CD4-positive, alpha-beta T cell treated with Interferon gamma for 1 hour (primary cell): ENCODE measurements at places on chromosomes 16 and 17.

- no peak for DNase-seq
Observed at GRCh38 chr16:85327731-85328675, 215.7 kb upstream of the CIBAR2 start.

DNA sequence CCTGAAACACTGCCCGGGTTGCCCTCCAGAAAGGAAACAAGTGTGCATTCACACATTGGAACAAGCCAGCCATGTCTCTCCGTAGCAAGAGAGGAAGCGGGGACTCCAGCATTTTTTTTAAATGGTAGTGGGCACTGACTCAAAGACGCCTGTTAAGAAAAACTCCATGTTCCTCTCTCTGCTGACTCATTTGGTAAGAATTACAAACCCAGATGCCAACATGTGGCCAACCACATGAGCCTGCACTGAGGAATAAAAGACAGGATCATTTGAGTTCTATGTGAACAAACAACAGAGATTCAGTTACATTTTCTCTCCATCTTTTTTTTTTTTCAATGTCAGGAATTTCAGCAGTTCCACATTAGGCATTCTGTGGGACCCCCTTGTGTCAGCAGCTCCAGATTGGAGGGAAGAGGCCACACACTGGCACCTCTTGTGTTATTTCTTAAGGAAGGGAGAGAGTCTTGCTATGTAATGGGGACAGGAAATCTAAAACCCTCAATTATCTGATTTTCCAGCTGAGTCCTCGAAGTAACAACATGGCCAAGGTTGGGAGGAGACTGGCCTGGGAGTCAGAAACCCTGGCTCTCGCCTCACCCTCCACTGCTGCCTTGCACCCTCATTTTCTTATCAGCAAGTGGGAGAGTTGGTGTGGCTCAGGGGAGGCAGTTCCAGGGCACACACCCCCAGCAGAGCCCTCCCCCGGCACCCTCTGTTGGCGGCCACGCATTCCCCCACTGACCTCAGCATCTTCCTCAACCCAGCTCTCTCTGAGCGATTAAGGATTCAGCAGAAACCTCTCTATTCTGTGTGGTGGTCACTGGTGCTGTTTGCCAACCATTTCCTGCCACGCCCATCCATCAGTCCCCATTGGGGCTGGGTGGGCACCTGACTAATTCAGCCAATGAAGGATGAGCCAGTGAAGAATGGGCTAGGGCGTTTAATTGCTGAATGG is 173.0 kb downstream of the FOXL1 start:
- no peak for DNase-seq

DNA sequence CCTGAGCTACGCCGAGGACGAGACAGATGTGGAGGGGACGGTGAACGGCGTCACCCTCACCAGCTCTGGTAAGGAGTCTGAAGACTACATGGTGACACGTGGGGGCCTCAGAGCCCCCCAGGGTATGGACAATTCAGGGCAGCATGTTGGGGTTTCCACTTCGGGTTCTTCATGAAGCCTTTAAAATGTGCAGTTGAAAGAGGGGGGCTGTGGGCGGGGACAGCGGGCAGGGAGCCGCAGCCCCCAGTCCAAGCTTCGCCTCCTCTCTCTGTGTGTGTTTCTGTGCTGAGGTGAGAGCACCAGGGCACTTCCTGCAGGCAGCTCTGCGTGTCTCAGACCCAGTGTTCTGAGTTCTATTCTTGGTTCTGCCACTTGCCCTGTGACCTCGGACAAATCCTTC is 24.0 kb downstream of the NMRAL1 start:
- no peak for DNase-seq

GRCh38 chr17:42230225-42230624 is 35.9 kb upstream of the GHDC start:
- DNase-seq = no peak

GRCh38 chr17:74490716-74491115 is 24.3 kb downstream of the CD300A start:
- DNase-seq = no peak

DNA sequence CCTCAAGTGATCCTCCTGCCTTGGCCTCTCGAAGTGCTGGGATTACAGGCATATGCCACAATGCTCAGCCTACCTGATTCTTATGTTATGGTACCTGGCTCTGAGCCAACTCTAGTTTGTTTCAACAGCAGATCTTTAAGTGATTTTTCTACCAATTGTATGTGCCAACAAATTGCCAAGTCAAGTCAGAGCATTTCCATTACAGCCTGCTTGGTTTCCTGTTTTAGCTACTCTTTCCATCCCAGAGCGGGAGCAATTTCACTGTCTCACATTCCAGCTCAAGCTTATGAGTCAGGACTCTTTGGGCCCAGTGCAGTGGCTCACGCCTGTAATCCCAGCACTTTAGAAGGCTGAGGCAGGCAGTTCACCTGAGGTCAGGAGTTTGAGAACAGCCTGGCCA is 30.8 kb upstream of the RBBP6 start:
- no peak for DNase-seq

GRCh38 chr17:42920922-42921321 is 20.3 kb downstream of the G6PC1 start:
- DNase-seq = no peak

DNA sequence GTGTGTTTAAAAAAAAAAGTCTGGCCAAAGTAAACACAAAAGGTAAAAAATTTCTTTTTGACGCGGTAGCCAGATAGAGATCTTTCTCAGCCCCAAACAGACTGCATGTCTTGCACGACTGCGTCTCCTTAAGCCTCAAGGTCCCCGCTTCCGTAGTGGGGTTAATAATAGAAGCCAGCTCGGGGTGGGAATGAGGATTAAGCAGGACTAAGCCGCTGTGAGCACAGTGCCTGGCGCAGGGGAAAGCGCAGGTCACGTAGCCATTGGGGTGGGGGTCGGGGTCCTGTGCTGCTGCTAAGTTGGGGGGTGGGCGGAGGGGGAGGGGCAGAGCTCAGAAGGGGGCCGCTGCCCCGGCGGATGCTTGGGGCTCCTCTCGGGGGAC is 521 bp downstream of the GGA2 start:
- peak; percentile 16 for DNase-seq

- no peak for DNase-seq
Observed at GRCh38 chr16:396605-397004, 394 bp upstream of the NME4 start.

GRCh38 chr17:71709271-71709890 is 411.4 kb upstream of the SOX9 start:
- DNase-seq = no peak

DNA sequence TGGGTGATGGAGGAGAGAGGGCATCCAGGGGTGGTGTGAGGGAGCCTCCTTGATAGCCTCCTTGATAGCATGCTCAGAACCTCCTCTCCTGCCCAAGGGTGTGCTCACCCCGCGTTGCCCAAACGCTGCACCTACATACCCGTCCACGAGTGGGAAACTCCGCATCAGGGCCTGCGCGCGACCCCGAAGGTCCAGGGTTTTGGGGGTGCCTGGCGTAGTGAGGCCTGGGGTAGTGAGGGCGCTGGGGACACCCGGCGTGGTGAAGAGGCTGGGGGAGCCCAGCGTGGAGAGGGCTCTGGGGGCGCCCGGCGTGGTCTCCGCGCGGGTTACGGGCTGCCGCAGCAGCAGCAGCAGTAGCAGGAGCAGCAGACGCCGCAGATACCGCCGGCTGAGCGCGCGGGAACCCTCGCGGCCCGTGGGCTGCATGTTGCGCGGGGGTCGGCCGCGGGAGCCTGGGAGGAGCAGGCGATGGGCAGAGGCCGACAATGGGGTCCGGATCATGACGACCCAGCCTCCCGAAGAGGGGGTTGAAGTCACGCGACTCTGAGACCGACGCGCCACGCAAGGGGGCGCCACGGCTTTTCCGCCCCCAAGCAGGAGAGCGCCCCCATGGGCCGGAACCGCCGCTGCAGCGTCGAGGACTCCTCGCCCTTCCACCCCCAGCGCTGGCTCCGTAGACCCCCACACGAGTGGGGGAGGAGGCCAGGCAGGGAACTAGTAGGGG is at the start of gene DPEP3:
DPEP3 (minus strand) TSS at position 545 of the 724 bp plus-strand sequence; CDS start at position 426, 119 bp downstream.
- DNase-seq = peak; percentile 18

DNA sequence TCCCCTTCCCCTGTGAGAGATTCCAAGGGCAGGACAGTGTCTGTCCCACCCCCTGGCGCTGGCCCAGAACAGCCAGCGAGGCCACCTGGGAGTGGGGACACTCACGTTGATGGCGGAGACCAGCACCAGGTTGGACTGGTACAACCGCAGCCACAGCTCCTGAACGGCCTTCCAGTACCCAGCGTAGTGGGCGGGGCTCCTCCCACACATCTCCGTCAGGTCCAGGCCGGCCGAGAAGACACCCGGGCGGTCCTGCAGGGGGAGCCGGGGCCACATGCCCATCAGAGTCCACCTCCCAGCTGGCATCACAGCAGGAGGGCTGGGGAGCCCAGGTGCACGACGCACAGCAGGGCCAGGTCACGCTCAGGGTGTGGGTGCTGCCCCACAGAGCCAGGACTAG is 7.1 kb downstream of the ECI1 start:
- no peak for DNase-seq

GRCh38 chr17:77383613-77384608 is 243.1 kb downstream of the SEC14L1 start:
- no peak for DNase-seq

DNA sequence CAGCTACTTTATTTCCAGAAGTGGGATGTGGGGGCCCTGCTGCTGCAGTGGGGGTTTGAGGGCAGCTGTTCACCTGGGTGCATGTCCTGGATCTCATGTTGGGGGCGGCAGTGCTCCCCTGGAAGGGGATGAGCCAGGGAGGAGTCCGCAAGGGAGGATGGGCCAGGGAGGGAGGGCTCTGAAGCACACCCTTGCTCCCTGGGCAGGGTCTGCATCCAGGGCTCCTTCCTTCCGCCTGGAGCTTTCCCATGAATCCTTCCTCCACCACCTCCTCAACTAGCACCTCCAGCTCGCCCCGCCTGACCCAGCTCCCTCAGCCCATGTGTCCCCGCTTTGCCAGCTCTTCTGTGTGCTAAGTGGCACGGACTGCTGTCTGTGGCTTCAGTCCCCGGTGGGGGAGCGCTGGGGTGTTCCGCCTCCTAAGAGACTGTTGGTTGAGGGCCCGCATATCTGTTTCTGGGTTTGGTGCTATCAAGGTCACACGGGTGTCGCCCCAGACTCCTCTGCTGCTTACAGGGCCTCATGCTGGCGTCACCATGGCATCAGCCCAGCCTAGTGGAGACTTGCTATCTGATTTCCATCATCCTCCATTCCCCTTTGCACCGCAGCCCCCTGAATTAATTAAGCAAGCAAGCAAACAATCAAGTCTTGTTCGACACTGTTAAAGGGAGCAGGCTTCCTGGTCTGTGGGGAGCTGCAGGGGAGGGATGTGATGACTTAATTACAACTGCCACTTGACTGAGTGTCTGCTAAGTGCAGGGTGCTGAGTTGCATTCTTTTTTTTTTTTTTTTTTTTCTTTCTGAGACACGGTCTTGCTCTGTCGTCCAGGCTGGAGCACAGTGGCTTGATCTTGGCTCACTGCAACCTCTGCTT is 71.8 kb downstream of the PRKCA start:
- DNase-seq = peak; percentile 45

- no peak for DNase-seq
Observed at GRCh38 chr16:84080378-84080777, 36.4 kb downstream of the MBTPS1 start.

DNA sequence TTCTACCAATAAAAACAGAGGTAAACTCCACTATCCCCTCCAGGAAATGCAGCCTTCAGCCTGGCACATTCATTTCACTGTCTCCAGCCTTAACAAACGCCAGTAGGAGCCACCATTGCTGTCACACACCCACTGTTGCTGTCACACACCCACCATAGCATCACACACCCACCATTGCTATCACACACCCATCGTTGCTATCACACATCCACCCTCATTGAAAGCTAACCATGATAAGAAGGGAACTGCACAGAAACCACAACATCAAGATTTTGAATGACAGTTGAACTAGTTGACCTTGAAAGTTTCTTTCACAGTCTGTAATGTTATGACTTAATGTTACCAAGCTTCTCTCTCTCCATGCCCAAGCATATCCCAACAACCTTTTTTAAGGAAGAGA is 38.1 kb downstream of the SHCBP1 start:
- no peak for DNase-seq
